ENCODE measurements at places on chromosomes 11 and 22.

- DNase-seq, result no peak
Measured at GRCh38 chr22:46308283-46308988, 11.8 kb downstream of the GTSE1 start.

DNA sequence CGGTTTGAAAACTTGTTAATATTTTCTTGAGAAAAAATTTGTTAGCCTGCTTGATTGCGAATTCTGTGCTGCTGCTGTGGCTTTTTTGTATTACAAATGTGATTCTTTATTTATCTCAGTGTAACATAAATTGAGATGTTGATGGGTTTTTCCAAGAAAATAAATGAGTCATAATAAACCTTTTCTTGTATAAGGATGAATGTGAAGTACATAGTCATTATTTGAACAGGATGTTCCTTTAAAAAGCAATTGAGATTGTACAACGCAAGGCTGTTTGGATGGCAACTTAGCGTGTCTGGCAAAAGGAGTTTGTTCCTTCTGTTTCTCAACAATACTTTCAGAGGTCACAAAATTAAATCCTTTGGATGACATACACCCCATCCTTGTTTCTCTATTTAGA, 24.6 kb upstream of the CARD18 start:
- no peak for DNase-seq

DNA sequence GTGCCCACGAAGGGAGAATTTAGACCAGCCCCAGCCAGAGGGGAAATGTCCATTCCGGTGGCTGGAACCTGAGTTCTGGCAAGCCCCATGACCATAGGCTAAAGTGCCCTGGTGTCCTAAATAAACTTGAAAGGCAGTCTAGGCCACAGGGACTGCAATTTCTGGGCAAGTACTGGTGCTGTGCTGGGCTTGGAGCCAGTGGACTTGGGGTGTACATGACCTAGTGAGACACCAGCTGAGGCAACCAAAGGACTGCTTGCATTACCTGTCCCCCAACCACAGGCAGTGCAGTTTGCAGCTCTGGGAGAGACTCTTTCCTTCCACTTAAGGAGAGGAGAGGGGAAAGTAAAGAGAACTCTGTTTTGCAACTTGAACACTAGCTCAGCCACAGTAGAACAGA, 23.7 kb downstream of the RRP8 start:
- no peak for DNase-seq

DNA sequence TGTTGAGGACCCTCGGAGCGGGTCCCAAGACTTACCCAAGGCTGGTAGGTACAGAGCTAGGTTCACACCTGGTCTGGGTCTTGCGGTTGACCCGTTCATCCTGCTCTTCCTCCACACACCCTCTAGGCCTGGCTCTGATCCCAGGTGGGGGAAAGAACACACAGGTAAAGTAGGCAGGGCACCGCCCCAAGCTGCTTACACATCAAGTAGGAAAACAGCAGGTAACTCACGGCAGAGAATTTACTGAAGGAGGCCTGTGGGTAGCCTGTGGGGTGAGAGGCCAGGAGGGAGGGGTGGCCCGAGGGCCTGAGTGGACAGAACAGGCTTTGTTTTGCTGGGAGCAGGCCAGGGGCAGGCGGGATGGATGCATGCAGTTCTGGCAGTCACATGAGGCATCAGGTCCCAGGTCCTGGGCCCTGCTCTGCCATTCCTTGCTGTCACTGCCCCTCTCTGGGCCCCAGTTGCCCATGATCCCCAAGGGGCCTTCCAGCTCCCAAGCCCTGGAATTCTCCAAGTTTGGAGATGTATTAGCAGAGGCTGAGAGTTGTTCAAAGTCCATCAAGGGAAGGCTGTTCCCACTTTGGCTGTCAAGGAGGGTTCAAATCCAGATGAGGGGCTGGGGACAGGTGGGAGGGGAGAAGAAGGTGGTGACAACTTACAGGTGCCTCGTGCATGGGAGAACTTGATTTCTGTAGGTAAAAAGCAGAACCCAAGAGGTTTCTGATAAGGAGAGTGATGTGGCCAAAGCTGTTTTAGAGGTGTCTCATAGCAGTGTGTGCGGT, 5.7 kb downstream of the TSKU start:
- DNase-seq, result no peak

DNA sequence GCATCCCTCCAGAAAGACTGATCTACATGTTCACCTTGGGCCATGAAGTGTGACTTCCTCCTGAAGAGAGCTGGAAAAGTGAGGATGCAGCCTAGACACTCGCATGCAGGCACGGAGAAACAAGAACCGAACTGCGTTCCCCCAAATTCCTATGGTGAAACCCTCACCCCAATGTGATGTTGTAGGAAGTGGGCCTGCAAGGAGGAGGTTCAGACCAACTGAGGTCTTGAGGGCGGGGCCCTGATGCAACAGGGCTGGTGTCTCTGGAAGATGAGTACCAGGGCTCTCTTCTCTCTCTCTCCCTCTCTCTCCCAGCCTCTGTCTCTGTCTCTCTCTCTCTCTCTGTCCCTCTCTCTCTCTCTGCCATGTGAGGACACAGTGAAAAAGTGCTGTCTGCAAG, 501.1 kb downstream of the BRD1 start:
- DNase-seq, result no peak

GRCh38 chr11:95192717-95193116, 38.3 kb downstream of the SESN3 start:
- no peak for DNase-seq
